ENCODE measurements at places on chromosomes 1 and 21.

DNA sequence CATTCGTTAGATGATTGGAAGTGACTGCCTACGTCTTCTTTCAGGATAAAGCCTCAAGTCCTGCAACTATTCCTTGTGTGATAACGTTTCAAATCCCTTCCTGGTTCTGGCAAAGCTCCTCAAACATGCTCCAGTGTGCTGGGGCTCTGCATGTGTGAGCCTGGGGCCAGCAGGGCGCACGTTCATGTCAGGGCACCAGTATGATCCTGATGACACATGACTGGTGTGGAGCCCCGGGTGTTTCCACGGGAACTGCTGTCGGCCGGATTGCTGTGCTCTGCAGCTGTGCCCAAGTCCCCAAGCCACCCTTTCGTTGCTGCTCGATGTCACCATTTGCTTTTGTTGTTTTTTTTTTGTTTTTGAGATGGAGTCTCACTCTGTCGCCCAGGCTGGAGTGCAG lies 21.3 kb downstream of the KRTAP10-1 start:
- DNase-seq, result no peak

GRCh38 chr1:11158720-11159321 lies 30.3 kb upstream of the ANGPTL7 start:
- no peak for DNase-seq

DNA sequence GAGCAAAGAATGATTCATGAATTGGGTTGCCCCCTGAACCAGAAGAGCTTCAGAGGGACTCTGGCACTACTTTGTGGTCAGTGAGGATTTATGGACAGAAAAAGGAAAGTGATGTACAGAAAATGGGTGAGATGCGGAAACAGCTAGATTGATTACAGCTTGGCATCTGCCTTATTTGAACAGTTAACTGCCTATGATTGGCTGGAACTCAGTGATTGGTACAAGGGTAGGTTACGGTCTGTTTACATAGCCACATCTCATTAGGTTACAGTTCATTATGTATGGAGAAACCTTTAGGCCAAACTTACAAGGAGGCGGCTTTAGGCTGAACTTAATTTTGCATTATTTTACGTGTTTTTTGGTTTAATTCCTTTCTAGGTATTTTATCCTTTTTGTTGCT lies 29.0 kb upstream of the RHOU start:
- no peak for DNase-seq

DNA sequence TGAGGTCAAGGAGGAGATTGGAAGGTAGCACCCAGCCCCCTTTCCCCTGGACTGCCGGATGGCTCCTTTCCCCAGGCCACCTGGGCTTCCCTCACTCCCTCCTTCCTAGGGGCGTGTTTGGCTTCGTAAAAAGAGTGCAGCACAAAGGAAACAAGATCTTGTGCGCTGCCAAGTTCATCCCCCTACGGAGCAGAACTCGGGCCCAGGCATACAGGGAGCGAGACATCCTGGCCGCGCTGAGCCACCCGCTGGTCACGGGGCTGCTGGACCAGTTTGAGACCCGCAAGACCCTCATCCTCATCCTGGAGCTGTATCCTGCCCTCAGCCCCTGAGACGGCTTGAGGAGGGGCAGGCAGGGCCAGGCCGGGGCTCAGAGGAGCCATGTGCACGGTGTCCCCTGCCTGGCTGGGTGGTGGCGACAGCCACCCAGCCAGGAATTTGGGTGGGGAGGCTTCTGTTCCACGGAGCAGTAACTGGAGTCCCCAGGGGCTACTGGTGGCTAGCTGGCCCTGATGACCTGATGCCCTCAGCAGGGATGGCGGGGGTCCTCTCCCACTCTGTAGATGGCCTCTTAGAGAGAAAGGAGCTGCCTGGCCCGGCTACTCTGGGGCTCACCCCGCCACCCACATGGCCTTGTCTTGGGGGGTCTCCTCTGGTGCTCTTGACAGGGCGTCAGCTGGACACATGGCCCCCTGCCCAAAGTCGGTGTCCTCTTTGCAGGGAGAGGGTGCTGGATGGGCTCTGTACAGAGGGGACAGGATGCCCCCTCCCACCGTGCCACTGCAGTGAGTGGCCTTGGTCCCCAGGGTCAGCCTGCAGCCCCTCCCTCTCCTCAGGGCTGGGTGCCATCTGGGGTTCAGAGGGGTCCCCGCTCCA lies 39.5 kb downstream of the TRIM11 start:
- no peak for DNase-seq

DNA sequence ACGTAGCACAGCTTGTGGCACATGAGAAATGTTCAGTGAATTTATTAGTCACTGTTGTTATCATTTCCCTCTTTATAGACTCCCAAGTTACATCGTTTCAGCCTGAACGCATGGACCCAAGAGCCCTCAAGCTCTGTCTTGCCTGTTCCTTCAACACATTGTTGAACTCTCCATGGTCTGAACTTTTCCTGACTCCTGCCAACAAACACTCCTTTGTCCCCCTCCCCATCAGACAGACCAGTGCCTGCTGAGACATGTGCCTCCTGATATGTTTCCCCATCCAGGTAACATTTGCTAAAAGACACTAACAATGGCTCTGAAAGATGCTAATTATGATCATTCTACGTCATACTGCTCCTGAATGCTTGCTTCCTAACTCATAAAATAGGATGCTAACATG lies 108.7 kb upstream of the NFIA start:
- DNase-seq, result no peak

- DNase-seq, result no peak
These were observed 169.3 kb downstream of the GRIK3 start for GRCh38 chr1:36864823-36865601.

GRCh38 chr1:111290104-111290503 lies 547 bp upstream of the CHIA start:
- no peak for DNase-seq
